PC-3 (cell line): ENCODE measurements at places on chromosomes 12 and 14.

DNA sequence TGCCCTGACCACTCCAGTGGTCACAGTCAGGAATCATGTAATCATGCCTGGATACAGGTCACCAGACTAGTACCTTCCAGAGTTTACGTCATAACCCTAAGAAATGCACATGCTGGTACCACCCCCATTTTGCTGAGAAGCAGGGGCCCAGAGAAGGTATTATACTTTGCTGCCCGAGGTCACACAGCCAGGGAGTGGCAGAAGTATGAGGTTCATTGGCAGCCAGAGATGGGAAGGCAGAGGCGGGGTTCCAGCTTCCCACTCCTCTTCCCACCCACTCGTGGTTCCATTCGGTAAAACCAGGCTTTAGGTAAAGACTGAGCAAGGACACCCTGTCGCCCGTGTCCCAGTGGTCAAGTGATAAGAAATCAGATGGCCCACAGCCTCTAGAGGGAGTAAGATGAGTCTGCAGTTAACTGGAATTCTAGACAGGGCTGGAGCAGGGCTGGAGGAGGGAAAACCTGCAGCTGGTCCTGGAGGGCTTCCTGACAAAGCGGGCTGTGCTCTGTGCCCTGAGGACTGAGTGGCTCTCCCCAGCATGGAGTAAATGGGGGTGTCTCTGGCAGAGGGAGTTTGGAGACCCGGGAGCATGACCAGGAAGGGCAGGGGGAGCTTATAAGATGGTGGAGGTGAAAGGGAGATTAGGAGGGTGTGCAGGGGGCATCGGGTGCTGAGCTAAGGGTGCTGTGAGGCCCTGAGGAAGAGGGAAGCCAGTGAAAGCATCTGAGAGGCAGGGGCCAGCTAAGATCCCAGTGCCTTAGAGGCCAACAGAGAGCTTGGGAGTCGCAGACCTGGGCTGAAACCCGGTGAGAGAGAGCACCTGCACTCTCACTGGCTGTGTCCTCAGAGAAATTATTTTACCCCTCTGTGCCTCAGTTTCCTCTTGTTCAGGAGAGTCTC, 5.7 kb downstream of the FAM222A start:
- H3K4me1 ChIP-seq = peaks cover 9% of the 10 kb centered on the region
- no peak overlapping the region for H3K4me3 ChIP-seq
- H3K27ac ChIP-seq = no peak overlapping the region
- peak; percentile 39 for DNase-seq
- no peaks in the 10 kb centered on the region for H3K27me3 ChIP-seq
- H3K36me3 ChIP-seq = no peaks in the 10 kb centered on the region

- no peak overlapping the region for H3K27ac ChIP-seq
- no peaks in the 10 kb centered on the region for H3K4me1 ChIP-seq
- no peaks in the 10 kb centered on the region for H3K27me3 ChIP-seq
- no peak overlapping the region for H3K4me3 ChIP-seq
- DNase-seq = no peak
- H3K36me3 ChIP-seq = peaks cover 9% of the 10 kb centered on the region; the same call in 1 of the 2 replicates
These were observed 107.6 kb downstream of the PLEKHG7 start for GRCh38 chr12:92810370-92810769.

DNA sequence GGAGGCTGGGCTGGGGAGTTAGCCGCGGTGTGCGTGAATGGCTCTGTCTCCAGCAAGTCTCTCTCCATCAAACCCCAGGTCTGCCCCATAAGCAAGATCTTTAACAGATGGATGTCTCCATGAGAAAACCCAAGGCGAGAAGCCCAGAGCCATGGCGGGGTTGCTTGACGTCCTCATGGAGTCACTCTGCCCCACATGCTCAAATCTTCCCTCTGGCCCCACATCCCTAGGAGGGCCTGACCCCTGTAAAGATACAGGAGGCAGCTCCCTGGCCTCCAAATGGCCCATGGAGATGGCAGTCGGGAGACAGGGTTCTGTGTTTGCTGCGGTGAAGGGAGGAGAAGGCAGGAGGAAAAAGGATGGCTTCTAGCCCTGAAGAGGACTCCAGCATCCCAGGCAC, 49.3 kb downstream of the C14orf132 start:
- peaks cover 38% of the 10 kb centered on the region for H3K4me1 ChIP-seq
- no peak overlapping the region for H3K4me3 ChIP-seq
- H3K27ac ChIP-seq = no peak overlapping the region
- 0 out of 2 replicates have a peak, but pooled peaks cover 9% of the 10 kb centered on the region for H3K27me3 ChIP-seq
- no peak for DNase-seq
- H3K36me3 ChIP-seq = no peaks in the 10 kb centered on the region

DNA sequence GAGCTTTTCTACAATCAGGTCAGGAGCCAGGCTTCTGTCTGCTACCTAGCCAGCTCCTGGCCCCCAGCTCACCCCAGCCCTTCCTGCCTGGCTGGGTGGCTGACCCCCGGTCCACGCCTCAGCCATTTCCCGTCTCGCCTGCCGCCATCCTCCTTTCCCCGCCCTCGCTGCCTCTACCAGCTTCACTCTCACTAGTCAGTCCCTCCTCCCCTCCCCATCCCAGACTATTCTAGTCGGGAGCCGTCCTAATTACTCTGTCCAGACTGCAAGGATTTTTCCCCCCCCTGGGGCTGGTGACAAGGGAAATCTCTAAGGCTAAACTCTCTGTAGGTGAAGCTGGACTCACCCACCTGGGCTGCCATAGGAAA, 825 bp downstream of the DHH start:
- H3K27me3 ChIP-seq = peaks cover 38% of the 10 kb centered on the region
- DNase-seq = no peak
- H3K4me1 ChIP-seq = peaks cover 23% of the 10 kb centered on the region
- no peak overlapping the region for H3K27ac ChIP-seq

DNA sequence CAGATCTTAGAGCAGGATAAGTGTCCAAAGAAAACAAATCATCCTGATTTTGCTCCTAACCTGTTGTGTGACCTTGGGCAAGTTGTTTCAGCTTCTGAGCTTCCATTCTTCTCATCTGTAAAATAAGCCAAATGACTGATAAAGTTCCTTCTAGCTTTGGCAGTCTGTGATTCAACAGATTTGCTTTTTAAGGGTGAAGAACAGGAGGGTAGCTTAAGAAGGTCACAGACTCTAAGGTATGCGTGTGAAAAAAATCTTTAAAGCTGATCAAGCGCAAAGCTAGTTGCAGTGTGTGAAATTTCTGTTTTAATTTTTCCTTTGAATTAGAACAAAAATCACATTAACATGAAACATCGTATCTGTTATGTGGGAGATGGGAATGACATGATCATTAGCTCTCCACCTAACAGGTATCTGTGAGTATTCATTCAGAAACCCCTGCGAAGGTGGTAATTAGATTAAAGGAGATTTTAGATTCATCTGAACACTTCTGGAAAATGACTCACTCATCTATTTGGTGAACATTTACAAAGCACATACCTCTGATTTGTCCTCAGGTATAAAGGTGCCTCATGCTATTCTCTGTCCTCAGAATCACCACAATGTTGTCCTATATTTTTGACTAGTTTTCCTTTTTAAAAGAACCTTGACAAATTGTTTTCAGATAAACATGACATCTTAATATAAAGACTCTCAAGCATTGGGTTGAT, 131.9 kb upstream of the CPM start:
- H3K27ac ChIP-seq = peak overlapping the region; percentile 67
- DNase-seq = no peak
- H3K27me3 ChIP-seq = no peaks in the 10 kb centered on the region
- no peaks in the 10 kb centered on the region for H3K36me3 ChIP-seq
- H3K4me1 ChIP-seq = peaks cover 40% of the 10 kb centered on the region

- no peak overlapping the region for H3K4me3 ChIP-seq
- 0 out of 2 replicates have a peak, but pooled peaks cover 3% of the 10 kb centered on the region for H3K27me3 ChIP-seq
- DNase-seq = peak; percentile 68
- no peaks in the 10 kb centered on the region for H3K36me3 ChIP-seq
- no peaks in the 10 kb centered on the region for H3K4me1 ChIP-seq
- no peak overlapping the region for H3K27ac ChIP-seq
These were observed 32.4 kb upstream of the HELB start for GRCh38 chr12:66269757-66270383.

DNA sequence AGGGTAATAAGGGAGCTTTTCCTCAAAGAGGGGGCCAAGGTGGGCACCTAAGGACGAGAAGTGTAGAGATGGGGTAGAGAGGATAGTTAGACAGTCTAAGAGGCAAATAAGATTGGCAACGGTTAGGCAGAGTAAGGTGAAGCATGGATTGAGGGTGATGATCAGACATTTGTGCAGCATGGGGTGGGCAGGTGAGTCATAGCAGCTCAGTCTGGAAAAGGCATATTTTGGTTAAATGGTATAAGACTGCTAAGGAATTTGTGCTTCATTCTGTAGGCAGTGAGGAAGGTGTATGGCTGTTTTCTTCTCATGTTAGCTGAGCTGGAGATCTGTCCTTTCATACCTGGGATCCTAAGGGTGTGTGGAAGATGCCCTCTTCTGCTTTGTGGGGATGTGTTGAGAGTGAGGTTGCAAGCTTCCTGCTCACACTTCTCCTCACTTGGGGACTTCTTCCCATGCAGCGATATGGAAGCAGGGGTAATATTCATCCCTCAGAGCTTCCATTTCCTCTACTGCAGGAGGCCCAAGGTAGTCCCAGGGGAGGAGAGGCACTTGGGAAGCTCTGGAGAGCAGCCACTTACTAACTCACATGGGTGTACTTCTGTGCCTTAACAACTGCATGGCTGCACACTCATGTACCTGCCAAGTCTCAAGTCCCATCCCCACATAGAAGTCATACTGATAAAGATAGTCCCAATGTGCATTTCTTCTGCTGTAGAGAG, 28.9 kb downstream of the GSG1 start:
- no peaks in the 10 kb centered on the region for H3K27me3 ChIP-seq
- DNase-seq = no peak
- peaks cover 3% of the 10 kb centered on the region for H3K4me1 ChIP-seq
- H3K4me3 ChIP-seq = no peak overlapping the region

- H3K36me3 ChIP-seq = no peaks in the 10 kb centered on the region
- H3K27me3 ChIP-seq = no peaks in the 10 kb centered on the region
- H3K4me1 ChIP-seq = no peaks in the 10 kb centered on the region
These were observed 6.2 kb upstream of the GPX2 start for GRCh38 chr14:64948612-64949210.

- H3K4me1 ChIP-seq = peaks cover 15% of the 10 kb centered on the region
- H3K27me3 ChIP-seq = no peaks in the 10 kb centered on the region
- no peak overlapping the region for H3K27ac ChIP-seq
- H3K4me3 ChIP-seq = no peak overlapping the region
- no peak for DNase-seq
These were observed 70.0 kb upstream of the CPM start for GRCh38 chr12:69002969-69003368.

GRCh38 chr14:68574906-68575305, 218.0 kb downstream of the ZFP36L1 start:
- H3K27me3 ChIP-seq = no peaks in the 10 kb centered on the region
- no peak overlapping the region for H3K27ac ChIP-seq
- H3K4me3 ChIP-seq = no peak overlapping the region

GRCh38 chr12:57240926-57241401, 10.0 kb downstream of the STAC3 start:
- peaks cover 33% of the 10 kb centered on the region for H3K4me1 ChIP-seq
- H3K36me3 ChIP-seq = no peaks in the 10 kb centered on the region
- no peak overlapping the region for H3K27ac ChIP-seq
- peak overlapping the region; percentile 70 for H3K4me3 ChIP-seq
- DNase-seq = peak; percentile 27
- peaks cover 16% of the 10 kb centered on the region for H3K27me3 ChIP-seq

DNA sequence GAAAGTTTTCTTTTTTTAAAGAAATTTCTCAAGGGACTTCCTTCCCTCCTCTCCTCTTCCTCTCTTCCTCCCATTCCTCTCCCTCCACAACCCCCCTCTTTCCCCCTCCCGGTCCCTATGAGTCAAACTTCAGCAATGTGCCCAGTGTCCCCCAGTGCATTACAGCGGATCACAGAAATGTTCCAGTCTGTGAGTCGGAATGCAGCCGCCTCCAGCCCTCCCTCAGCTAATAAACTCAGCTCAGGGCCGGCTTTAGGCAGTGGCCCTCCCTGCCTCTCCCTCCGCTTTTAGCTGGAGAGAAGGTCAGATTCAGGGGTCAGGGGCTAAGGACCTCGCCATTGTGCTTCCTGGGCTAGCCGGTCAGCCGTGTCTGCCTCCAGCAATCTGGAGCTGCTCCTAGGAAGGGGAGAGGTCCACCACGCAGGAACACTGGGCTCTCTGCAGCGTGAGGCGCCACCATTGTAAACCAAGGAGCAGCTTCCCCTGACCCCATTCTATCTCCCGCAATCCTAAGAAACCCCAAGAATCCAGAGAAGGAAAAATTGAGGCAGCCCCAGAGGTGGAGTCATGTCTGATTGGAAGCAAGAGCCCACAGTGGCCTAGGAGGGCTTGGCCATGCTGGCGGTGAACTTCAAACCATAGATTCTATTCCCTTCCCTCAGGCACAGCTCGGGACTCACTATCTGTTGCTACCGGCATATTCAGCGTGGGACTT, 1.1 kb upstream of the HDAC7 start:
- H3K4me3 ChIP-seq = peak overlapping the region; percentile 86
- no peaks in the 10 kb centered on the region for H3K36me3 ChIP-seq
- H3K4me1 ChIP-seq = peaks cover 77% of the 10 kb centered on the region

- no peak overlapping the region for H3K27ac ChIP-seq
- H3K4me1 ChIP-seq = no peaks in the 10 kb centered on the region
- no peak overlapping the region for H3K4me3 ChIP-seq
- H3K27me3 ChIP-seq = no peaks in the 10 kb centered on the region
- H3K36me3 ChIP-seq = peaks cover 12% of the 10 kb centered on the region
These were observed 40.0 kb downstream of the PEBP1 start for GRCh38 chr12:118175823-118176447.

GRCh38 chr12:76866726-76867125, 12.1 kb downstream of the CSRP2 start:
- no peak for DNase-seq
- no peak overlapping the region for H3K4me3 ChIP-seq
- no peak overlapping the region for H3K27ac ChIP-seq
- no peaks in the 10 kb centered on the region for H3K4me1 ChIP-seq

DNA sequence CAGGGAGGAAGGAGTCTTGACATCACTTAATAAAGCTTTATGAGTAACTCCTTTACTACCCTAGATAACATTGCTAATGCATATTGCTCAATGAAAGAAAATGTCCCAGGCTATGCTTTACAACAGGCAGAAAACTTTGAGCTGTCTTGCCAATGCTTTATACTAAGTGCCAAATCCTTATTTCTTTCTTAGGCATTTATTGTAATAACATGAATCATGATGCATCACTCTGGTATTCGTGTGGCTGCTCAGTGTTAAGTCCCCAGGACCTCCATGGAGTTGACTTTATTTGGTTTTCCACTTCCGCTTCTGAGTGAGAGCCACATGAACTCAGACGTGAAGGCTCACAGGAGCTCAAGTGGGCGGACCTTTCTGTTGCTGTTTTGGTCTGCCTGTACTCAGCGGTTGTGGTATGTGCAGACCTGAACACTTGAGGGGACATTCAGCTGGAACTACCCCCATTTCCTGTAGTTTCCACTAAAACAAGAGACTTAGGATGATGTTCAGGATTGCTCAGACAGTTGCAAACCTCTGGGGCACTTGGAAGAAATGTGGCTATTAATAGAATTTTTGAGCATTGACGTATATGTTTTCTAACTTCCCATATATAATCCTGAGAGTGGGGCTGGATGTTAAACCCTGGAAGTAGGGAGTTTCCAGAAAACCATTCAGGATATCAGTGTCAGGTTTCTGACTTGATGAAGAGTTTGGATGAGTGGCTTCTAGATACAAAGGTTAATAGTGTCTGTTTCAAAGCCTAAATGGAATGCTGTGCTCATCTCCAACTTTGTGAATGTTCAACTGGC, 258.6 kb downstream of the MSRB3 start:
- H3K36me3 ChIP-seq = peaks cover 19% of the 10 kb centered on the region; the same call in 1 of the 2 replicates
- H3K27ac ChIP-seq = peak overlapping the region; percentile 89
- no peaks in the 10 kb centered on the region for H3K27me3 ChIP-seq
- peaks cover 58% of the 10 kb centered on the region for H3K4me1 ChIP-seq

GRCh38 chr12:47570151-47570550, 135.7 kb downstream of the RPAP3 start:
- H3K4me1 ChIP-seq = no peaks in the 10 kb centered on the region
- no peak overlapping the region for H3K4me3 ChIP-seq
- H3K27me3 ChIP-seq = 0 out of 2 replicates have a peak, but pooled peaks cover 3% of the 10 kb centered on the region
- no peak overlapping the region for H3K27ac ChIP-seq
- H3K36me3 ChIP-seq = no peaks in the 10 kb centered on the region
- no peak for DNase-seq
